CD4-positive, alpha-beta T cell treated with Interleukin-10 for 1 hour (primary cell): ENCODE measurements at places on chromosomes 11 and 22.

- no peak for DNase-seq
These were observed 1430.1 kb downstream of the LRRC4C start for GRCh38 chr11:40029391-40029790.

GRCh38 chr11:21364866-21365624 lies 695.7 kb downstream of the NELL1 start:
- DNase-seq, result no peak

DNA sequence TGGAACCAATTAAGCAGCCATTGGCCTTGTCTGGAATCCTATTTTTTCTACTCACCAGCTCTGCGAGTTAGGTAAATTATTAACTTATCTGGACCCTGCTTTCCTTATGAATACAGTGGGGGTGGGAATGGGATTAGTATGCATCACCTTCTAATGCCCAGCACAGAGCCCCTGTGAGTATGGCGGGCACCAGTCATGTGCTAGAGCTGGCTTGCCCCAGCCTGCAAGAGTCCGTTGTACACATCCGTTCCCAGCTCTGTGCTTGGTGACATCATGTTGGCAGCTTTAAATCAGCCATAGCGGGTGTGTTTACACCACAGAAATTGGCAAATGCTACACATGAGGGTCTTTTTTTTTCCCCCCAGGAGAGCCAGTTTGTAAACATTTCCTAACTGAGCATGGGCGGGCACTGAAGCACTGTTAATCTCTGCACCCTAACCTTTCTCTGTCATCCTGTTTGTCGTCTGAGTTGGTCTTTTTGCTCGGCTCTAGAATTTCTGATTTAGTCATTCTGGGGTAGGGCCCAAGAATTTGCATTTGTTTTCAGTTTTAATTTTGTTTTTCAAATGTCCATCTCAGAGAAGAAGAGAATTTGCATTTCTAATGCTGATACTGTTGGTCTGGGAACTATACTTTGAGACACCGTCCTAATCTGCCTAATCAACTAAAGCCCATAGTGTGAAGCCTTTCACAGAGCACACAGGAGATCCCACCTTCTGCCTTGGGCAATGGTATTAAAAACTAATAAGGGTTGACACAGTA lies 130.3 kb upstream of the TBCEL start:
- no peak for DNase-seq

DNA sequence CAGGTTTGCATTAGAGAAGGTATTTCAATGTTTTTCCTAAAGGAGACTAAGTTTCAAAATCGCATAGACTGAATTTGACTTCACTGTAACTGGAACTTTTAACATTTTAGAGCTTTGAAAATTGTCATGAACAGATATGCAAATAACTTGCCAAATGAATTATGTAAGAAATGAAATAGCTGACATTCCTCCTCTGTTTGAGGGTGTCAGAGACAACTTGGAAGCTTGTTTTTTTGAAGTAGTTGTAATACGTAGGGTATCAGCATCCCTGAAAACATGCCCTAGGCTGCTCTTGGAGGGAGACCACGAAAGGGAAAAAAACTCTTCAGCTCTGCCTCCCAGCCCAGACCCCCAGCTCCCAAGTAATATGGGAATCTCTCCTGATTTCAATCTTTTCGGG lies 41.3 kb upstream of the CCDC179 start:
- DNase-seq, result no peak

- no peak for DNase-seq
These were observed 590 bp downstream of the NNMT start for GRCh38 chr11:114296605-114297372.
